Breast epithelium (tissue), 4 donors: ENCODE measurements at places on chromosomes 2 and 18. TPM values are rescaled to one million over a fixed set of nuclear protein-coding genes. Genes with fewer than 3 reads are reported as not detected.

Gene FTCDNL1
- 3.7 TPM for total RNA-seq

- no peak overlapping the region for H3K4me3 ChIP-seq
- no peak for DNase-seq
- no peak overlapping the region for H3K27ac ChIP-seq
- no peaks in the 10 kb centered on the region for H3K36me3 ChIP-seq
- H3K27me3 ChIP-seq: peaks cover 97% of the 10 kb centered on the region
Observed at GRCh38 chr2:199470361-199470671, 12.6 kb upstream of the SATB2 start.

DNA sequence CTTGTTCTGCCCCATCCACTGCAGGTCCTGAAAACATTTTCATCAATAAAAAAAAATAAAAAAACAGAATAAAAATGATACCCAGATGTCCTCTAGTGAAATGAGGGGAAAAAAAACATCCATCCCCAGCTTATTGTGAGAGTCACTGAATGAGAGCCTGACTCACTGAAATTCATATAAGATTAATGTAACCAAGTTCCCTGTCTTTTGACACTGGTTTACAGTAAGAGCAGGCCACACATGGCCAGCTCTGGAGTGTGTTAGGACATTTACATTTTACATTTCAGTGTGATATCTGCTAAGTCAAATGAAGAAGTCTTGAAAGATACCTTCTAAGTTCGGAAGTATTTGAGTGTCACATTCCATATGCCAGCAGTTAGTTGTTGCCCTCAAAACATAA is 21.1 kb upstream of the IL18R1 start:
- no peaks in the 10 kb centered on the region for H3K36me3 ChIP-seq
- H3K4me1 ChIP-seq: no peaks in the 10 kb centered on the region
- H3K27ac ChIP-seq: no peak overlapping the region
- no peak for DNase-seq

DNA sequence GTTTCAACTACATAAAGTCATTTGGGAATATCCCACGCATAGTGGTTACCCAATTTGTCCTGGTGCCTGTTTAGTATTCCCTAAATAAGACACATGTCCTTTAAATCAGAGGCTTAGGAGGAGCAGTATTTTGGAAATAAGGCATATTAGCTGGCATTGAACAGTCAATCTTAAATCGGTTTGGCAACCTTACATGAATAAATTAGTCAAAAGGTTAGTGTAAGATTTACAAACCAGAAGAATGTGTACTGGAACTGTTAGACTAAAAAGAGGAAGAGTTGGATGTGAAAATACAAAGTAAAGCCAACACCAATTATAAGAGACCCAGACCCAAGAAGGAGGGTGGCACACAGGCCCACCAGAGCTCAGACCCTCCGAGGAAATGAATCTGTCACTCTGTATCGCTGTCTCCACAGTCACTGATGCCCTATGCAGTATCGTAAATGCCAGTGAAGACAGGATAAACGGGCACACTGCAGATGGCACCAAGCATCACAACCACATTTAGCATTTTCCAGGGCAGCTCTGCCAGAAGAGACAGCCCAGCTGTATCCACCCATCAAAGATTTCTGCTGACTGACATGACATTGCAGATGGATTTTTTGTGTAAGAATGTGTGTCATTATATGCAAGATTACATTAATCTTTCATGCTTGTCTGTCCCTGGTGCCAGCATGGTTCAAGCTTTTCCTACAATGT is 90.4 kb downstream of the CERKL start:
- no peak overlapping the region for H3K4me3 ChIP-seq
- H3K27ac ChIP-seq: no peak overlapping the region
- DNase-seq: no peak
- no peaks in the 10 kb centered on the region for H3K4me1 ChIP-seq
- H3K27me3 ChIP-seq: no peaks in the 10 kb centered on the region
